NCI-H1105 treated with DMSO at 0.1 percent for 48 hours (cell line): ENCODE measurements at places on chromosomes 1 and 21.

- no peak for DNase-seq
Measured at GRCh38 chr1:164961715-164962114, 394.8 kb downstream of the LMX1A start.

DNA sequence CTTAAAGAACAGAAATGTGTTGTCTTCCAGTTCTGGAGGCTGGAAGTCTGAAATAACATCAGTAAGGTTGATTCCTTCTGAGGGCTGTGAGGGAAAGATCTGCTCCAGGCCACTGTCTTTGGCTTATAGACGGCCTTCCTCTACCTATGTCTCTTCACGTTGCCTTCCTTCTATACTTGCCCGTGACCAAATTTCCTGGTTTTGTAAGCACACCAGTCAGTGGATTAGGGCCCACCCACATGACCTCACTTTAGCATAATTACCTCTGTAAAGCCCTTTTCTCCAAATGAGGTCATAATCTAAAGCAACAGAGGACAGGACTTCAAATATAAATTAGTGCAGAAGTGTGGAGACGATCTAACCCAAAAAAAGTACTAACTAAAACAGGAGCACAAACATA lies 231.6 kb downstream of the NRIP1 start:
- no peak for DNase-seq

GRCh38 chr1:92167151-92167550 lies 50.6 kb upstream of the C1orf146 start:
- no peak for DNase-seq

- no peak for DNase-seq
Measured at GRCh38 chr1:93705892-93706500, 24.4 kb upstream of the BCAR3 start.

- no peak for DNase-seq
Measured at GRCh38 chr1:80917225-80917624, 883.5 kb upstream of the ADGRL2 start.

- DNase-seq = no peak
Measured at GRCh38 chr1:186976700-186977099, 148.0 kb downstream of the PLA2G4A start.

- no peak for DNase-seq
Measured at GRCh38 chr1:104804147-104804546, 1054.4 kb downstream of the AMY1C start.

- no peak for DNase-seq
Measured at GRCh38 chr21:35573472-35574374, 486.6 kb downstream of the SETD4 start.

GRCh38 chr1:79100385-79100784 lies 93.9 kb upstream of the ADGRL4 start:
- no peak for DNase-seq
